ENCODE measurements at places on chromosomes 1 and 21.

DNA sequence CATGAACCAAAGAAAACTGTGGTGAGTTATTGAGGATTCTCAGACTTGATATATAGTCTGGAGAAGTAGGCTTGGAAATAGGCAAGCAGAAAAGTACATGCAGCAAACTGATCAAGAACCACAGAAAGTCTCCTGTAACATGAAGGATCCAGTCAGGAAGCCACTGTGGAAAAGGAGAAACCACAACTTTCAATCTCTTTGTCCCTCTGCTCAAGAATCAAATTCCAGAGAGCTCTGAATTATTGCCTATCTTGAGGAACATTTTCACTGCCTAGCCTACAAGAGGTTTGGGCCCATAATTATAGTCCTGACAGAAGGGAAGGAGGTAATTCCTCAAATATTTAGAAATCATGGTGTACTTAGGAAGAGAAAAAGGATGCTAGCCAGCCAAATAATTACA, 43.0 kb upstream of the ADAMTS1 start:
- DNase-seq: no peak

- DNase-seq: no peak
These were observed 76.4 kb downstream of the GABPA start for GRCh38 chr21:25811186-25811585.

DNA sequence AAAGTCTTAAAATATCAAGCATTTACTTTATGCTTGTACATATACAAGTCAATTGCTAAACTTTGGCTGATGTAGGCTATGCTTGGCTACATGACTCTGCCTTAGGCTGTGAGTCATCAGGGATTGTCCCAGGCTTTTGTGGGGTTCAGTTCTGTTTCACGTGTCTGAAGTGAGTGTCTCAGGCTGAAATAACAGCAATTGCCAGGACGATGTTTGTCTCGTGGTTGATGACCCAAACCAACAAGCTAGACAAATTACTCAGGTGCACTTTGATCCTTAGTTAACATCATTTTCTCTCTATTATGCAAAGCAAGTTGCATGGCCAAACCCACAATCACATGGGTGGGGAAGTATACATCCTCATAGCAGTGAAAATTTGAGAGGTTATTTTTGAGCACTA, 410.1 kb downstream of the BRINP3 start:
- DNase-seq: no peak

DNA sequence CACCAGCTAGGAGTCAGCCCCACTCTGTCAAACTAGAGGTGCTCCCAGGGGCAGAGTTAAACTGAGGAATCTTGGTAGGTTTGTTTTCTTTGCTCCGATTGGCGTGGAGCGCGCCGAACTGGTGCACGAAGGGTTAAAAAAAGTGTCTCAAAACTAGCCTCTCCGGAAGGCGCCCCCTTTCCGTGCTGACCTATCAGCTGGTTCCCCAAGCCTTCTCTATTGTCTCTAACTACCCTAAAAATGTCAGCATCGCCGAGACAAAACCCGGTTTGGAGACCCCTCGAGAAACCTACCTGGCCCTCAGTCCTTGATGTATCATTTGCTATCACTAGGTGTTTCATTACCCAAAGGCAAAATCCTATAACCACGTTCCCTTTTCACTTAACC, 2.2 kb downstream of the TGFB2 start:
- DNase-seq: no peak

DNA sequence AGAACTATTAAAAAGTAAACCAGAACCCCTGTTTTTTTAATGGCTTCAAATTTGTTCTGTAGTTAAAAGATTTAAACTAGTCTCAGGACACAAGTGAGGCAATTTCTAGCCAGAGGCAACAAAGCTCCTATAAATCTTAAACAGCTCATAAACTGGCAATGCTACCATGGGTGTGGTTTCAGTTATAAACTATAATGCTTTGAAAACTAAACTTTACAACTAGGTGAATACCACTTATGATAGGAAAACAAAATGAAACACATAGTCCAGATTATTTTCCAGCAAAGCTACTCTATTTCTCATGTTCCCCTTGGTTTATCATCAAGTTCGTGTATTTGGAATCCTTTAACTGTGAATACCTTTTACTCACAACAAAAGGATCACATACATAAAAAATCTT, 282.5 kb downstream of the VAV3 start:
- no peak for DNase-seq

- DNase-seq: no peak
These were observed 61.5 kb downstream of the TOR3A start for GRCh38 chr1:179143322-179143721.

GRCh38 chr1:3674100-3675094, 22.1 kb downstream of the TP73 start:
- peak; percentile 46 for DNase-seq

DNA sequence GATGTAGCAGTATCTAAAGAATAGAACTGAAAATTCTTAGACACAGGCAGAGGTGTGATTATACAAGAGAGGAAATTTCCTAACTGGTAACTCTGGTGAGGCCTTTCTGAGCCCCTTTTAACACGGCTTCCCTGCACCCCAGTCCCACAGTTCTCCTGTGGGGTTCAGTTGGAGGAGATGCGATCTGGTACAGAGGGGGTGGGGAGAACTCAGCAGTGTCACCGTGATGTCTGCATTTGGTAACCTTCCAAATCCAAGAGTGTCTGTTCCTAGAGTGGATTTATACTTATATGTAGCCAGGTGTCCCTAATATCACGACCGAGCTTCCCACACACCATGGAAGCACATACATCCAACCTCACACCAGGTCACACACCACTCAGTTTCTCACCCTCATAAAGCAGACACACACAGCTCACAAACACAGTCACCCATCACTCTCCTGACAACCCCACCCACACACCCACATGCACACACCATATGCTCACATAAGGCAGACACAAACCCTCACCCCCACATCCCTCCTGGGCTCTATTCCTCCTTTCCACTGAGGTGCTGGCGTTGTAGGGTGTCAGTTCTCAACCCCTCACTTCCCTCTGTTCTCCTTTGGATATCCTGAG, 48.5 kb downstream of the RHBG start:
- no peak for DNase-seq

GRCh38 chr1:24233684-24234600, 46.9 kb upstream of the IFNLR1 start:
- no peak for DNase-seq

- DNase-seq: no peak
These were observed 8.5 kb upstream of the B4GALT3 start for GRCh38 chr1:161185732-161186311.

- DNase-seq: peak; percentile 88
These were observed 43.4 kb upstream of the PIGV start for GRCh38 chr1:26744075-26744959.

DNA sequence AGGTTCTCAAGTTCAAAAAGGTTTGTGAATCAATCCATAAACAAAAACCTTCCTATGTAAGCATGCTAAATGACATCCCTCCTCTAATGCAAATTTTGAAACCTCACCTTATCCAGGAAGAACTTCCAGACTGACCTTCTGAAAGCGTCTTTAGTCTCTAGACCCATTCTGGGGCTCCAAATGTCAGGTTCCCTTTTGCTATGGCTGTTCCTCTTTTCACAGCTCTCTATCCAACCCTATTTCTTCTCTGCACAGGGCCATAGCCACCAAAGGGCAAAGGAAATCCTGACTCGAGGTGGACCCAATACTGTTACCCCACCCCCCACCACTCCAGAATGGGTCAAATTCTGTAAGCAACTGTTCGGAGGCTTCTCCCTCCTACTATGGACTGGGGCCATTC, 3.4 kb downstream of the ATP1A4 start:
- no peak for DNase-seq

DNA sequence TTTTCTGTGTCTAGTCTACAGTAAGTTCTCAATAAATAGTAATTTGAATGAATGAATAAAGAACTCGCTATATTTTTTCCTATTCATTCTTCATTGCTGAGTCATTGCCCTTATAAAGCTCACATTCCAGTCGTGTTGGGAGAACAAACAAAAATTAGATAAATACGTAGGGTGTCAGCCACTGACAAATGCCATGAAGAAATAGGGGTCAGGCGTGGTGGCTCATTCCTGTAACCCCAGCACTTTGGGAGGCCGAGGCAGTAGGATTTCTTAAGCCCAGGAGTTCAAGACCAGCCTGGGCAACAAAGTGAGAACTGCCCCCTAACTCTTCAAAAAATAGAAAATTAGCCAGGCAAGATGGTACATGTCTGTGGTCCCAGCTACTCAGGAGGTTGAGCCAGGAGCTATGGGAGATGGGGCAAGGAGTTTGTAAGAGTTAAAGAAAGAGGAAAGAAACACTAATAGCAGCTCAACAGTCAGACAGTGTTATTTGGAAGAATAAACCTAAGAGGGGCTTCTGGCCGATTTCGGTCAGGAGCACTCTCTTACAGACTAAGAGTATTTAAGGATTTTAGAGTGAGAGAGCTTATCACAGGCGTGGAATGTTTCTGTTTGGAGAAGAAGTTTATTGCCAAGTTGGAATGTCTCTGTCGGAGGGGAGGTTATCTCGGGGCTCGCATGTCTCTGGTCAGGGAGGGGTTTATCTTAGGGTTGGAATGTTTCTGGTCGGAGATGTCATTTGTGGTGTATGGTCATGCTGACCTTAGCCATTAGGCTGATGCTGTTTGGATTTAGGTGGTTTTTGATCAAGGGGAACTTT, 1.8 kb upstream of the CHML start:
- no peak for DNase-seq

DNA sequence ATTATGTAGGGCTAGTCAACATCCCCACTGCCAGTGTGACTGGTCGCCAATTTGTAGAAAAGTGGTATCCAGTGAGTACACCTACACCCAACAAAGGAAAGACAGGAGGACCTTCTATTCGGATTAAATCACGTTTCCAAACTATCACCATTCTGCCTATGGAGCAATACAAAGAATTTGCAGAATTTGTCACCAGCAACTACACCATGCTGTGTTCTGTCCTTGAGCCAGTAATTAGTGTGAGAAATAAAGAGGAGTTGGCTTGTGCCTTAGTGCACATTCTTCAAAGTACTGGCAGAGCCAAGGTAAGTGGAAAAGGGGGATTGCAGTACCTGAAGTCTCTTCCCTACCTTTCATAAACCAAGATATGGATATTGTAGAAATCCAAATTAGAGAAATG, 53.8 kb downstream of the CLEC20A start:
- no peak for DNase-seq

DNA sequence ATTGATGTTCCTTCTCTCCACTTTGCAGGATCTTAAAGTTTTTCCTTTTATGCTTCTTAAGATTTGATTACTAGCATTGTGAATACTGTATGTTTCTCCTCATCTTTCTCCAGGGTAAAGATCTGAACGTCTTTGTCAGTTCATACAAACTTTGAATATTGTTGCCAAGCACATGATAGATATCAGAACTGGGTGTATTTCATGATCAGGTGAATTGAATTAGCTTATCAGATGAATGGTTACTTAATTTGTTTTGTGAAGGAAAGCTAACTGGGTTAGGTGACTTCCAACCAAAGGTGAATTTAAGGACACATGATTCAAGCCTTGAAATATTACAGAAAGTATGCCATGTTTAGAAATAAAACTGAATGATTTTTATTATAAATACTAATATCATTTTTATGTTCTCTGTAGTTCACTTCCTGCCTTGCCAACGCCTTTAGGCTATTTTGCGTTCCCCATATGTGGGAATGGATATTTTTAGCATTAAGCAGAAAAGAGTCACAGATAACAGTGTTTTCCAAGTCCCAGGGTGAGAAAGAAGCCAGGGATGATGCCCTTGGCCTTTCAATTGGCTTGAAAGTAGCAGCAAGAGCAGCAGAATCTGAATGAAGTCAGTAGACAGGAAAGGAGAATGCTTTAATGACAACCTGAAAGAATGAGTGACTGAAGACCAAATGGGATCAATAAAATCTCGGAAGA, 752.1 kb downstream of the NCAM2 start:
- DNase-seq: no peak

- no peak for DNase-seq
These were observed 22.2 kb downstream of the SLC2A1 start for GRCh38 chr1:42936309-42937078.

GRCh38 chr1:245876586-245876985, 630.5 kb downstream of the SMYD3 start:
- DNase-seq: no peak

DNA sequence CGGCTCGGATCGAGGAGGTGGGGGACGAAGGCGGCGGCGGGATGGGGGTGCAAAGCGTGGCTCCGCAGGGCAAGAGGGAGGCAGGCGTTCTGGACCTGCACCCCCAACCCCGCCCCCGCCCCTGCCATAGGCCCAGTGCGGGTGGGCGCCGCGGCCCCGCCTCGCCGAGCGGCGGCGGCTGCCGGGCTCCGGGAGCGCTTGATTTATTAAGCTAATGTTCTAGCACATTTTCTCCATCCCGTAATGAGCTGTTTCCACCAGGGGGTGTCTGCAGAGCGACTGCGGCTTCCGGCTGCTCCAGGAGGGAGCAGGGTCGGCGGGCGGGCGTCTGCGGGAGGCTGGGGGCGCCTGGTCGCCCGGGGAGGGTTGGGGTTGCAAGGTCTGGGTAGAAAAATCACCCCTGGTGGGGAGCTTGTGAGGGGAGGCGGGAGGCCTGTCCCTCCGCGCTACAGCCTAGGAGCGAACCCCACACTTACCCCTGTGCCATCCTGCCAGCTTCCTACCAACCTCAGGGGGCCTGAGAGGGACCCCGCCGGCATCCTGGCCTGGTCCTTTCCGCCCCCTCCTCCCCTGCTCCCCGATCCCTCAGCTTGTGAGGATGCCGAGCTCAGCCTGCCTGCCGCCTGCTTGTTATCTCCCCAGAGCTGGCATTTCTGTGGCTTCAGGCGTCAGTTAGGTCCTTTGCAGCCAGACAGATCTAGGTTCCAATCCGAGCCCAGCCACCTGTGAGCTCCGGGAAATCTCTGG, 48.5 kb upstream of the ACOT11 start:
- DNase-seq: no peak

DNA sequence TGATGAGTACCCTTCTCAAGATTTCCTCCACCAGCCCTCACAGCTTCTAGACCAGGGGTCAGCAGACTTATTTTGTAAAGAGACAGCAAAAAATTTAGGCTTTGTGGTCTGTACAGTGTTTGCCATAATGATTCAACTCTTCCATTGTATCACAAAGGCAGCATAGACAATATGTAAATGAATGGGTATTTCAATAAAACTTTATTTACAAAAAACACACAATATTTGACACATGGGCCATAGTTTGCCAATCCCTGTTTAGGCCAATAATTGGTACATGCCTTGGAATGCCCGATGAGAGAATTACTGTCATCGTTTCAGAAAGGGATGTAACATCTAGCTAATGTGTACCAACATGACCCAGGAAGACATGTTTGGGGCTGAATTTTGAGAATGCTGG, 178.9 kb upstream of the GALNT2 start:
- no peak for DNase-seq

DNA sequence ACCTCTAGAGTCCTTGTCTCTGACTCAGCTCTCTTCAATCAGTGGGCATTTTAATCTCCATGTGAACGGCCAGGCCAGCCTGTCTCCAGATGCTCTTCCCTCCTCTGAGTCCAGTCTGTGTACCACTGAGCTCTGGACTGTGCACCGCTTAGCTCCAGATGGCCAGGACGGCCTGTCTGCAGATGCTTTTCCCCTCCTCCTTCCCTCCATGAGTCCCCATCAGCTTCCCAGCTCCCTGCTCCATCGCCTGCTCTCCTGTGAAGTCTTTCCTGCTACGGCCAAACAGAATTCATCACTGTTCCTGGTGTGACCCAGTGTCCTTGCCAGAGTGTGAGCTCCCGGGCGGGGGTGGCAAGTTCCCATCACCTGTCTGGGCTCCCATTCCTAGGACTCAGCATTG, 42.0 kb downstream of the STUM start:
- DNase-seq: no peak

GRCh38 chr21:15063814-15064575, 805 bp downstream of the NRIP1 start:
- DNase-seq: peak; percentile 8
